ENCODE measurements at places on chromosomes 1 and 21.

GRCh38 chr1:85583611-85584263, 3.2 kb downstream of the CCN1 start:
- no peak for DNase-seq

DNA sequence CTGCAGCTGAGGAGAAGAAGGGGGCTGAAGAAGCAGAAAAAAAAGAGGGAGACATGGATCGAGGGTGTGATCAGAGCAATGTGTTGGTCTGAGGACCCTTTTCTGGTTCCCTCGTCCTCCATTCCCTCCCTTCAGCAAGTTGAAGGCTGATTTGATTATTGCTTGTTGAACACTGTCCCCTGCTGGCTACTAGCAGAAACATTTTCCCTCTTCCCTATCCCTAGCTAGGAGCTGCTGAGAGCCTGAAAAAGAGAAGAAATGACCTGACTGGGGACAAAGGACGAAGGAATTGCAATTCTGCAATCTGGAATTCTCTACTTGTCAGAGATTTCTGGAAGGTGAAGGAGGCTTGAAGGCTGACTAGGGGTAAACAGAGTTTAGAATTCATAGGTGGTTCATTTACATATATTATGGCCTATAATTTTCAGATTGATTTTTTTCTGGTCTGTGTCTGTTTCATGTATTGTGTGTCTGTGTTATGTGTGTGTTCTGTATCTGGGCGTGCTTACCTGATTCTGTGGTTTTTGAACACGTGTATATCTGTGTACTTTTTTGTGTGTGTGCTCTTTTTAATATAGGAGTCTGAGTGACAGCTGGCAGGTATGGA, 9.8 kb downstream of the NHLH1 start:
- no peak for DNase-seq

GRCh38 chr21:37868446-37869295, 47.6 kb downstream of the KCNJ6 start:
- no peak for DNase-seq

DNA sequence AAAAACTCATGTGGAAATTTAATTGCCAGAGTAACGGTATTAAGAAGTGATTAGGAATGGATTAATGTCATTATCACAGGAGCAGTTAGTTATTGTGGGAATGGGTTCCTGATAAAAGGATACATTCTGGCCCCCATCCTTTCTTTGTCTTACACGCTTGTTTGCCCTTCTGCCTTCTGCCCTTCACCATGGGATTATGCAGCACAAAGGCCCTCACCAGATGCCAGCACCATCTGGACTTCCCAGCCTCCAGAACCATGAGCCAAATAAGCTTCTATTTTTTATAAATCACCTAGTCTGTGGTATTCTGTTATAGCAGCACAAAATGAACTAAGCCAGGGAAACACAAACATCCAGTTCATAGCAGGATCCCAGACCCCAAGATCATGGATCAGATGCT, 33.9 kb upstream of the POU2F1 start:
- DNase-seq, result no peak

DNA sequence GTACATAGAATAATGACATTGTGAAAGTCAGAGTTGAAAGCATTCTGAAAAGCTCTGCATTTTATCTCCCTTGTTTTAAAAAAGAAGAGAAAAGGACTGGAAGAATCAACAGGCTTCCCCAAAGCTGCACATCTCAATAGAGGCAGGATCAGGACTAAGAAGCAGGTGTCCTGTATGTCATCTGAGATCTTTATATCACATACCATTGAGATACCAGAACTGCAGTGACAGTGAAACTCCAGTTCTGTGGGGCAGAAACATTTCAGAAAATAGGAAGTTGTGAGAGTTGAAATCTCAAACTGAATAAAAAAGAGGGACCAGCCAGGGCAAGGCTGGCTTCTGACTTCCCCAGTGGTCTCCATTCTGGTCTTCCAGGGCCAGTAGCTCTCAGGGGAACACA, 33.0 kb upstream of the SH2D1B start:
- DNase-seq, result no peak

DNA sequence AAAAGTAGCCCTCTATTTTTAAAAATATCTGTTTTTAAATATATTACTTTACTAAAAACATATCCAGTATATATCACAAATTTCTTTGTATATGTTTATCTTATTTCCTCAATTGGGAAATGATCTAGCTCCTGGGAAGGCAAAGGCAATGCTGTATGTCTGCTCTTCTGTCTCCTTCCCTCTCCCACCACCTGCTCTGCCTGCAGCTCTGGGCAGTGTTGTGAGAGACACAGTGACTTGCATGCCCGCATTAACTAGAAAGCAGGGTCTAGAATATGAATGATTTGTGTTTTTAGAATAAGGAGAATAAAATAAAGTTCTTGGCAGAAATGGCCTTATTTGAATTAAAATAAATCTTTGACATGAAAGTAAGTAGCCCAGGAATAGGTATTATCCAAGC, 11.1 kb downstream of the SLC30A10 start:
- no peak for DNase-seq

GRCh38 chr1:90000934-90001676, 6.2 kb downstream of the ZNF326 start:
- DNase-seq, result no peak

DNA sequence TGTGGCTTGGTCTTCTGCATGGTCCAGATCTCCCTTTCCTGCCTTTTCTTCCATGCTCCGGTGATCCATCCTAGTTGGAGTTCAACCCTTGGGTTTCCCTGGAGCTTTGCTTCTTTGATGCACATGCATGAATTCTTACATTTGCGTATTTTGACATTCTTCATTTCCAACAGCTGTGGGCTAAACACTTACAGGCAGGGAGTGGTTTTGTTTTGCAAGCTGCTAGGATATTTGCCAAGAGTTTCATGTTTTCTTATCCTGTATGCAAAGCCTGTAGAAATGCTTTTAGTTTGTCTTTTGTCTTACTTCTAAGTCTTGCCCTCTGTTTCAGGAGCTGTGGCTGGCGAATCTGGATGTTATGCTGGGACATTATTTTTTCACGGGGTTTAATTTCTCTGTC, 90.3 kb upstream of the PAXBP1 start:
- no peak for DNase-seq
